Posterior cingulate gyrus (tissue), 11 donors: ENCODE measurements at places on chromosomes 11 and 22.

GRCh38 chr22:16974298-16975084, 33.5 kb downstream of the GAB4 start:
- DNase-seq, result no peak

DNA sequence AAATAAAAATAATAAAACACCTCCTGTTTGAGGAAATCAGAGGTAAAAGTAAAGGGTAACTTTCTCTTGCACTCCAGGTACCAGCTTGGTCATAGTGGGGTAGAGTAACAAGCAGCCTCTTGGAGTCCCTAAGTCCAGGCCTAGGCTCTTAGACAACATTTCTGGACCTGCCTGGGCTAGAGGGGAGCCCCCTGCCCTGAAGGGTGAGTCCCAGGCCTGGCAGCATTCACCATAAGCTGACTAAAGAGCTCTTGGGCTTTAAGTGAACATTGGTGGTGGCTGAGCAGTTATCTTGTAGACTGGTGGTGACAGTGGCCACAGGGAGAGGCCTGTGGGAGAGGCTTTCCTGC, 18.6 kb upstream of the OR56A3 start:
- DNase-seq, result no peak

DNA sequence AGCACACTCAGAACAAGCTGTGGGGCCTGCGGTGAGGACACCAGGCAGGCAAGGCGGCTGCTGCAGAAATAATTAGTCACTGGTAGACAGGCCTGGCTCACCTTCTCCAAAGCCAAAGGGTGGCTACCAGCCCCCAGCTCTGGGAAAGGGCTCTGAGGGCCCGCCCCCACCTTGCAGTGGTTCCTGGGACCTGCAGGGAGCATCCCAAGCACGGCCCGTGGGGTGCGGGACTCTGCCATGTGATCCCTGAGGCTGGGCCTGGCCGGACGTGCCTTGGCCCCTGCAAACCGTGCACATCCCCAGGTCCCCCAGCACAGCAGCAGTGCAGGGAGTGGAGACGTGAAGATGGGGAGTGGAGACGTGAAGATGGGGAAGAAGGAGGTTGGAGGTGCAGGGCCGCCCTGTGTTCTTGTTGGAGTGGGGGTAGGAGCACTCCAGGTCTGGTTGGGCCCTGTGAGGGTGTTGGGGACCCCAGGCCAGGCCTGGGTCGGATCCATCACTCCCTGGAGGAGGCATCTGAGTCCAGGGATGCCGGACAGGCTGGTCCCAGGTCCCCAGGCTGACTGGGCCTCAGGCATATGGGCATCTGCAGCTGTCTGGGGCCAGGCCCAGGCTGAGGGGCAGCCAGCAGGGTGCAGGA, 41.9 kb downstream of the RTN4R start:
- no peak for DNase-seq

- no peak for DNase-seq
Measured at GRCh38 chr11:62223095-62223494, 14.6 kb downstream of the SCGB2A1 start.

DNA sequence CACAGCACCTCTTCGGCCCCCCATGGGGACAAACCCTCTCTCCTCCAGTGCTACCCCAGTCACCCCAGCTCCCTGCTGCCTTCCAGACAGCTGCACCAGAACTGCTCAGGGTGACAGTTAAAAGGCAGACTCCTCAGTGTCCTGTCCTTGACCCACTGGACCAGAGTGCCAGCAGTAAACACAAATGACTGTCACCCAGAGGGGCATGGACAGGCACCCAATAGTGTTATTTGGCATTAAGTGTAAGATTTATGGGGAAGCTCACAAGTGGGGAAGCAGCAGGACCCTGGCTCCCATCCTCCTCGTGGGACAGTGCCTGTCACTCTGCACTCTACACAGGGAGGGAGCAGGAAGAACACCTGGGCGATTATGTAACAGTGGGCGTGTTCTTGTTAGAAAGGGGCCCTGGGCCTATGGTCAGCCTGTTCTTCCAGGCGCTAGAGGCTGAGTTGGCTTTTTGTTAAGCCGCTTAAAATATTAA, 5.0 kb downstream of the RPS19BP1 start:
- DNase-seq, result no peak
